ENCODE measurements at places on chromosomes 5 and 9.

GRCh38 chr9:132268725-132269352 is 85.9 kb downstream of the SETX start:
- peak; percentile 79 for DNase-seq

DNA sequence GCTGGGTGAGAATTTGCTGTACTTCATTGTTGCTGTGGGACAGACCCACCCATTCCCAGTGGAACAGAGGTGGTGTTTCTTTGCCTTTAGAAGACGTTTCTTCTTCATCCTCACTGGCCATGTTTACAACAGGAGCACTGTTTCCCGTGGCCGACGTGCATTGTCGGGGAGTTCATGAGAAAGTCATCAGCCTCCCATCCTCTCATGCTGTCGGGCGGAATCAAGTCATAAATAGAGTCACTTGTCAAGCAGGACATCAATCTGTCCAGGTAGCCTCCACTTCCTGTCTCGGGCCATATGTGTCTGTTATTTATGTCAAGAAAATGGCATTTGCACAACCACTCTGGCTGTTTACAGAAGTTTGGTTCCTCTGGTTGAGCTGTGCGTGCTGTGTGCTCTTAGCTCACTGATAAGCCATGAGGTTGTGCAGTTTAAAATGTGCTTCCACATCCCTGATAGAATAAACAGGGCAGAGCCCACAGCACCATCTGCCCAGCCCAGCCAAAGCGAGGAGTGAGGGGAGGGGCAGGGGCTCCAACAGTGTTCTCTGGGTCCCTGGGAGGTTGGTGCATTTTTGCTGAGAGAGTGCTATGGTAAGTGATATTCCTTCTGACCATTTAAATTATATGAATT is 401.9 kb upstream of the IRX2 start:
- no peak for DNase-seq

DNA sequence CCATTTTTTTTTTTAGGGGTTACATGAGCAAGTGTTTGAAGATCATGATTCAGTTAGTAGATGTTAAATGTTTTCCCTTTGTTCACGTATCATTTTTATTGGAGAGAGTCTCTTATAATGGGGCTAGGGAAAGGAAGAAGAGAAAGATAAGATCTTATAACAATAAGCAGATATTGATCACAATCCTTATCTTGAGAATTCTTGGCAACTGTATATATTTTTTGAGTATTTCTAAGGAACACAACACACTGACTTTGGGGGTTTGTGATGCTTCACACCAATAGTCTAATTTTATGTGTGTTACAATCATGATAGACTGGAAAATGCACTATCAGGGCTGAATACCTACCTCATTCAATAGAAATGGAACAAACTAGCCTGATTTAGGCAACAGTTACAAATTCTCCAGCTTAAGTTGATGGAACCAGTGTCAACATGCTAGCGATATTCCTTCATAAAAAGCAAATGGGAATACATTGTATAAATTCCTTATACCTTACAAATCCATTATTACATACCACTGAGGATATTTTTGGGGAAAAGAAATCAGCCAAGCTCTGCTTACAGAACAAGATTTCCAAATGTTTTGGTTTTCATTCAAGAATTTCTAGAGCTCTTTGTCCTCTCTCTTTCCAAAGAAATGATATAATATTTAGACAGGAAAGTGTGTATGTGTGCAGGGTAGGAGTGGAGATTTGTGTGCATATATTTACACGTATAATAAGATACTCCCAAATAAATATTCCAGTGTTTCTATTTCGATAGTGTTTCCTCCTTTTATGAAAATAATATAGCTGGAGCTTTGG is 41.5 kb downstream of the SVEP1 start:
- no peak for DNase-seq

- no peak for DNase-seq
These were observed 337.6 kb downstream of the FGF10 start for GRCh38 chr5:44051591-44051990.

- DNase-seq, result no peak
These were observed 2.0 kb upstream of the SPATA31E1 start for GRCh38 chr9:87880683-87881082.
